Stimulated activated CD4-positive, alpha-beta T cell treated with anti-CD3 and anti-CD28 coated beads, Interleukin-4, amount 100 ng/mL, for 4 hours (primary cell): ENCODE measurements at places on chromosomes 16 and 17.

GRCh38 chr16:23121024-23121423 is 28.2 kb downstream of the USP31 start:
- DNase-seq = no peak

- DNase-seq = no peak
These were observed 2.3 kb downstream of the IL21R start for GRCh38 chr16:27404163-27404823.

DNA sequence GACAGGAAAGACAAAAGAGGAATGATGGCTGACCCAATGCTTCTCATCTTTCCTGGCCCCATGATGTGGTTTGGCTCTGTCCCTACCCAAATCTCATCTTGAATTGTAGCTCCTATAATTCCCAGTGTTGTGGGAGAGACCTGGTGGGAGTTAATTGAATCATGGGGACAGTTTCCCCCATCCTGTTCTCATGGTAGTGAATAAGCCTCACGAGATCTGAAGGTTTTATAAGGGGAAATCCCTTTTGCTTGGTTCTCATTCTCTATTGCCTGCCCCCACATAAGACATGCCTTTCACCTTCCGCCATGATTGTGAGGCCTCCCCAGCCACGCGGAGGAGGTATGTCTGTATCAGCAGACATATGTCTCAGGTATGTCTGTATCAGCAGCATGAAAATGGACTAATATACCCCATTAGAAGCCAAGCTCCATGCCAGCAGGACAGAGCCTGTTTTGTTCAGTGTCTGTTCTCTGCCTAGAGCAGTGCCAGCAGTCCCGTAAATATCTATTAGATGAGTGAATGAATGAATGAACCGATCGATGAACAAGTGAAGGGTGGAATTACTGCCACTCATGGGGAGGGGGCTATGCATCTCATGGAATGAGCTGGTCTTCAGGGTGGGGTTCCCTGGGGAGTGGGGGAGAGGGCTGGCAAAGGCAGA is 304.4 kb downstream of the SOX9 start:
- no peak for DNase-seq

GRCh38 chr17:12256380-12256995 is 235.8 kb downstream of the MAP2K4 start:
- no peak for DNase-seq

GRCh38 chr16:681746-682427 is 1.7 kb downstream of the STUB1 start:
- no peak for DNase-seq

- no peak for DNase-seq
These were observed 29.4 kb upstream of the ATP2A3 start for GRCh38 chr17:3993493-3994220.
